ENCODE measurements at places on chromosomes 6 and 20. TPM values are rescaled to one million over a fixed set of nuclear protein-coding genes. Genes with fewer than 3 reads are reported as not detected.

DNA sequence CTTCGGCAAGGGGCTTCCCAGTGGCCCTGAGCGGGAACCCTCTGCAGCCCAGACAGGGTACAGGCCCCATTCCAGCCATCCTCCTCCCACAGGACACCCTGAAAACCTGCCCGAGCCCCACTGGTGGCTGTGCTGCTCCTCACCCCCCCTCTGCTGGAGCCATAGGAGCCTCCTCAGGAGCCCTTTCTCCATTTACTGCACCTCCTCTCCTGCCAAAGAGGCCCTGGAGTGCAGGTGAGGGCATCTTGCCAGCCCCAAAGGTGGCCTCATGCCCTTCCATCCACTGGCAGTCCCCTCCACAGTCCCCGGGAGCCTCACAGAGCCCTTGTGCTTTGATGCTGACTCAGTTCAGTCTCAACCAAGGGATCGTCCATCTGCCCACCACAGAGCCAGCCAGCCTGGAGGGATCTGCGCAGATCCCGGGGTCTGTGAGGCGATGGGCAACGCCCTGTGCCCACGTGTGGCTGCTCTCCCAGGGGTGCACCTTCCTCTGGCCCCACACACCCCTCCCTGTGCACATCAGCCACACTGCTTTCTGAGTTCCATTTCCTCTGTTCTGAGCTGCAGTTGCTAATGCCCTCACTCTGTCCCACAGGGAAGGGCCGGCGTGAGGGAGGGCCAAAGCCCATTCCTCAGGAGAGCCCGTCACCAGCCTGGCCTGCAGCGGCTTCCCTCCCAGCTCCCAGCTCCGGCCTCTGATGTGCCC, 228.5 kb downstream of the DLL1 start:
- DNase-seq = no peak

Gene BHLHE23
- not detected for total RNA-seq

DNA sequence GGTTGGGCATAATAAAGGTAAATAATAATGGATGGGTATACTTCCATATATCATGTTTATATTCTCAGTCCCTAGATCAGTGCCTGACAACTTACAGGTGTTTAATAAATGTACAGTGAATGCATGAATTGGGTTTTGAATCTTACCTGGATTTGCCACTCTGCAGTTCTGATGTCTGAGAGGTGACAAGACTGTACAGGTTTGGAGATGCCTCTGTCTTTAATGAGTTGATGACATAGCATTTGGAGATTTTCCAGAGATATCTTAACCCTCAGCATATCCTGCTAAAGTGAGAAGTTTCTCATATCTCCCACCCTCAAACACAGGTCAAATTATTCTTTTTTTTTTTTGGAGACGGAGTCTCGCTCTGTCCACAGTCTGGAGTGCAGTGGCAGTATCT, 2.2 kb downstream of the ANKS1A start:
- no peak for DNase-seq

Gene ADISSP
- 32.5 TPM for total RNA-seq

DNA sequence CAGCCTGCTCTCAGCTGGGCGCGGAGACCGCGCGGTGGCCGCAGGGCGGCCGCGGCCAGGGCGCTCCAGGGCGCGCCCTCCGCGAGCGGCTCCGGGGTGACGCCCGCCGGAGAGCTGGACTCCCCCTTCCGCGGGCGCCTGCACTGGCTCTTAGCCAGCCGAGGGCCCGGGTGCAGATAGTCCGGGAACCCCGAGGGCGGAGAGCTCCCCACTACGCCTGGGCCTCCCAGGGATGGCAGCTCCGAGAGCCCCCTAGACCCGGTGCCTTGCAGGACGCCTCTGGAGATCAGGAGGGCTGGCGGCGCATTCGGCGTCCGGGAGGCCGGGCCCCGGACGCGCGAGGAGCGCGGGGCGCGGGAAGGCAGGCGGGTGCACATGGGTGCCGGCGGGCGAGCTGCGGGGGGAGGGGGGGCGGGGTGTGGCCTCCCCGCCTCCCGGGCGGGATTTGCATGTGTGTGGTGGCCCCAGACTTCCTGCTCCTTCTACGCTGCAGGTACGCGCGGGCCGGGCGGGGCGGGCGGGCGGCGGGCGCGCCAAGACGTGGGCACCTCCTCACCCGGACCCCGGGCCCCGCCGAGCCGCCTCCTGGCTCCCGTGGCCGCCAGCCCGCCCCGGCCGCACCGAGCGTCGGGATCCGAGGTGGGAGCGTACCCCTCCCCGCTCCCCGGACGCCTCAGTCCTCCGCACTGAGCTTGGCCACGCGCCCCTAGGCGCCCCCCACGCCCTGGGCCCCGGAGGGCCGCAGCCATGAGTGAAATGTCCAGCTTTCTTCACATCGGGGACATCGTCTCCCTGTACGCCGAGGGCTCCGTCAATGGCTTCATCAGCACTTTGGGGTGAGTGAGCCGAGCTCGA, at the start of gene ITPR3:
Gene ITPR3, plus strand, starts transcription at position 467 of the 855 bp plus-strand sequence. Its CDS starts 281 bp downstream, at position 748.
- peak; percentile 86 for DNase-seq

Gene E2F1
- 87.7 TPM for total RNA-seq

DNA sequence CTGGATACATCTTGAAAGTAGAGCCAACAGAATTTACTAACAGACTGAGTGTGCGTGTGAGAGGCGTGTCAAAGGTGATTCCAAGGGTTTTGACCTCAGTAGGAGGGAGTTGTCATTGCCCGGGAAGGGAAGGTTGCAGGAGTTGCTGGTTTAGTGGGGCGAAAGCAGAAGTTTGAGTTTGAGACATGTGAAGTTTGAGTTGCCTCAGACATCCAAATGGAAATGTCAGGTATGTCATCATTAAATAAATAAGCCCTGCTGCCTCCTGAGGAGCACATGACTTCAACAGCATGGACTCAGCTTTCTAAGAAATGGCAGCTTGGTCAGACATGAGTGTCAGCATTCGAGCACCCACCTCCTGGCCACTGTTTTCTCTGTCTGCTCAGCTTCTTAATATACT, 26.6 kb upstream of the TGM2 start:
- DNase-seq = no peak

- no peak for DNase-seq
Measured at GRCh38 chr6:133594652-133595110, 294.2 kb upstream of the TCF21 start.

DNA sequence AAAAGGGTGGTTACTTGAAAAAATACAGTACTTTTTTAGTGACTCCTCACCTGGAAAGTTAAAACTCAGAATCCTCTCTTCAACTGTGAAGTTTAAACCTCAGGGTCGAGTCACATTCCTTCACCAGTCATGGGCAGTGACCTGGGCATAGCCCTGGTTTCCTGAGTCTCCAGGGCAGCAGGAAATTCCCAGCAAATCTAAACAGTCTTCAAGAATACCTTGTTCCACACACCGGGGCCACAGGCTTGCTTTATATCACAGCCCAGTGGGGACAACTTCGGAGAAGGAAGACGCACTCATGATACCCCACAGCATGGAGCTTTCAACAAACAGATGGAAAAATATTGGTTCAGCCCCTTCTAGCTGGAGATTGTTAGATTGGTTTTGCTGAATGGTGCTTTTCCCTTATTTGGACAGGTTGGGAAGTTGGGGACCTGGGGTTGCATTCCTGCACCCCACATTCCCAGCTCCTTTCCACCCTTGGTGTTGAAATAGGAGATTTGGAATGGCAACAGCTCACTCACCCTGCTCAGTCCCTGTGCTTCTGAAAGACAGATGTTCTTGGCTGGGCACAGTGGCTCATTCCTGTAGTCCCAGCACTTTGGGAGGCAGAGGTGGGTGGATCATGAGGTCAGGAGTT, 113.0 kb upstream of the TMEM170B start:
- no peak for DNase-seq

DNA sequence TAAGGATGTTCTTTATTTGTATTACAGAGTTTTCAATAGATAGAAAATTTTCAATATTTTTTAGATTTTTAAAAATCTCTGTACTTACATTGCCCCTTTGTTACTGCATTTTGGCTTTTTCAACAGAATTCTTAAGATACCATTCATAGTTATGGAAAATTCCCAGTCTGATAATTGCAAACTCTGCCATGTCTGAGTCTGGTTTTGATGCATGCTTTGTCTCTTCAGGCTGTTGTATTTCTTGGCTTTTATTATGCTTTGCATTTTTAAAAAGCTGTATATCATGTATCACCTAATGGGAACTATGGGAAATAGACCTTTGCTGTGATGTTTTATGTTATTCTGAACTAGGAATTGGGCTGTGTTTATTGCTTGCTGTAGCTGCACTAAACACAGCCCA, 898.9 kb upstream of the ADGRB3 start:
- no peak for DNase-seq

Gene ZNF512B
- 18.2 TPM for total RNA-seq

GRCh38 chr20:57315976-57316480, 13.6 kb upstream of the SPO11 start:
- no peak for DNase-seq

Gene SLC16A10
- total RNA-seq = 4.8 TPM

GRCh38 chr6:93721386-93722048, 302.2 kb upstream of the EPHA7 start:
- no peak for DNase-seq

DNA sequence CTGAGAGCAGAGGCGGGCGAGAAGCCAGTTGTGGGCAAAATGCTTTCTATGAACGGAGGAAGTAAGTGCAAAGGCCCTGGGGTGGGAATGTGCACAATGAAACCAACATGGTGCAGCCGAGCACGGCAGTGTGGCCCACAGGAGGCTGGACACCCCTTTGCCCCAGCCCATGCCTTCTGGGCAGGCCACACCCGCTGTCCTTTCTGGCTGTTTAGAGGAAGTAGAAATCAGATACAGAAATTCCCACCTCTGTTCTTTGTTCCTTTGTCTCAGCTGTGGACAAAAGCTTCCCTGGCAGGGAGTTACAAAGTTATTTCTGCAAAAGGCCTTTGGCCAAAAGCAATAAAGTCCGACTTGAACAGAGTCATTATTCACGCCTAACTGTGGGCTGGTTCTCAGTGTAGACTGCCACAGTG, 11.9 kb downstream of the SULF2 start:
- no peak for DNase-seq

DNA sequence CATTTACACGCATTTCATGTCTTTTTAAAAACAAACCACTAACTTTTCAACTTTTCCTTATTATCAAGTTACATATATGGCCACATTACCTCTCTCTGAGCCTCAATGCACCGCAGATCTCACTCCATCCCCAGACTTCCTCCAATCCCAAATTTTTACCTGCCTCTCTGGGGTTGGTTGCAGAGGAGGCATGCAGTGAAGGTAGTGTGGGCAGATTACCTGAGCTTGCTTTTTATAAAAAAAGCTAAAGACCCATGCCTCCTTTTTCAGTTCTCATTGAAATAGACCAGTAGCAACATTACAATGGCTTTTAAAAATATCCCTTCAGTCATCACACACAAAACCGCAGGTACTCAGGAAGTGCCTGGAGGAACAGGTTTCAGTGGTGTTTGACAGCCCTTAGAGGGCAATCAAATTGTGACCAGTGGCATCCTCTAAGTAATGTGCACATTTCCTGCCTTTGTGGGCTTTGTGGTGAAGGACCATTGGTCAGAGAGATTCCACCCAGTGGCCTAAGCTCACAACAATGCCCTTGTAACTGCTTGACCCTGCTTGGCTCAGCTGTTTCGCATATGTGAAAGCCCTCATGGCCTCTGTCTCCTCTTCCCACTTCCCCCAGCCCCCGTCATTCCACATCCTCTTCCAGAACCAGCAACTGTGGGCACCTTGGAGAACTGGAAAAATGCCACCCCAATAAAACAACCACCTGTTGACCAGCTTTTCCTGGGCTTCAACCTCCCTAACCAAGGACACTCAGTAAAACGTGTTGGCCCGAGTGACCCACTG, 30.2 kb upstream of the IL17A start:
- peak; percentile 51 for DNase-seq

GRCh38 chr6:152167641-152168603, 360.4 kb downstream of the ESR1 start:
- no peak for DNase-seq

Data from activated CD8-positive, alpha-beta memory T cell treated with anti-CD3 and anti-CD28 coated beads, Interleukin-2, amount 10 ng/mL, durations not matched to agents 7 days and 5 days (primary cell).